ENCODE measurements at places on chromosomes 6 and 20.

GRCh38 chr6:111118826-111119225 is 31.5 kb downstream of the SLC16A10 start:
- DNase-seq, result no peak

GRCh38 chr6:6436946-6437345 is 116.5 kb upstream of the F13A1 start:
- no peak for DNase-seq

- no peak for DNase-seq
Measured at GRCh38 chr6:3755637-3756545, 4.4 kb upstream of the PXDC1 start.

DNA sequence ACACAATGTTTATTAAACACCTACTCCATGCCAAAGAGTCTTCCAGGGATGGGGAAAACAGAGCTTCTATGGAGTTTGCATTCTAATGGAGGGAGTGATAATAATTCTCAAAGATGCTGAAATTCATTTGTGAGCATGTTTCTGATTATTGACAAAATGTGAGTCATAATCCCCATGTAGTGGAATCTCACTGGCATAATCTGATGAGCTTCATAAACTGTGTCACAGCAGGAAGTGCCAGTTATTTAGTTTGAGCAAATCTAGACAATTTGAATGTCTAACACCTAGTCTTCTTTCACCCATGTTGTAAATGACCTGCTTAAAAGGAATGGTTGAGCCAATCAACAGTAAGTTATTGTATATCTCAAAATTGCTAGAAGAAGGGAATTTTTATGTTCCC is 95.1 kb downstream of the KCNQ5 start:
- no peak for DNase-seq

DNA sequence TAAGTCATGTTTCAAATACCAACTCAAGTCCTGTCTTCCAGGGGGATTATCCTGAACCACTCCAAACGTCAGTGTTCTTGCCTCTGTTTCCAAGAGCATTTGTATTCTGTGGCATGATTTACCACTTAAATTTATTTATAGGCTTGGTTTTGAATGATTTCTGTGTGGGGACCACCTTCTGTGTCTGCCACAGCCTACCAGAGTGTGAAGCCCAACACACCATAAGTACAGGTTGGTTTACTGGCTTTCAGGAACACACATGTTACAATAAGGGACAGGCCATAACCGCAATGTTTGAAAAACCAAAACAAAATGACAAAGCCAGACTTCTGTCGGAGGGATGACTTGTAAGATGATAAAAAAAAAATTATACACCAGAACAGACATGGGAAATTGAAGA is 56.5 kb upstream of the MAP3K7 start:
- no peak for DNase-seq

- DNase-seq, result no peak
Measured at GRCh38 chr6:130717657-130718056, 109.5 kb upstream of the SMLR1 start.

- DNase-seq, result no peak
Measured at GRCh38 chr6:46730921-46731461, 4.2 kb downstream of the PLA2G7 start.

DNA sequence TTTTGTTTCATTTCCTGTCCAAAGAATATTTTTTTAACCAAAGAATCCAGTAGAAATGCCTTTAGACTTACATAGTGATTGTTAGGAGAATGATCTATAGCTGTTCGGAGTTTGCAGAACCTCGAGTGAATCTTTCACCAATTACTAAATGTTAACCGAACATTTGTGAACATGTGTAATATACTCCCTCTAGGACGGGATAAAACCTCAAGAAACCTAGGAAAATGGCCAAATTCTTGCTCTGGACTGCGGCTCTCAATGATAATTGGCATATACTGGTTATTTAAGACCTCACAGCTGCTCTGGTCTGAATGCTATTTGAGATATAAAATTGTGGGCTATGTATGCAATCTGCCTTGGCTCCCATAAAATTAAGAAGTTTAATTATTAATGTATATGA is 137.1 kb downstream of the PACRG start:
- no peak for DNase-seq

- no peak for DNase-seq
Measured at GRCh38 chr20:16672299-16672698, 57.5 kb upstream of the SNRPB2 start.

GRCh38 chr6:170096803-170097504 is 193.9 kb downstream of the DLL1 start:
- DNase-seq, result no peak

DNA sequence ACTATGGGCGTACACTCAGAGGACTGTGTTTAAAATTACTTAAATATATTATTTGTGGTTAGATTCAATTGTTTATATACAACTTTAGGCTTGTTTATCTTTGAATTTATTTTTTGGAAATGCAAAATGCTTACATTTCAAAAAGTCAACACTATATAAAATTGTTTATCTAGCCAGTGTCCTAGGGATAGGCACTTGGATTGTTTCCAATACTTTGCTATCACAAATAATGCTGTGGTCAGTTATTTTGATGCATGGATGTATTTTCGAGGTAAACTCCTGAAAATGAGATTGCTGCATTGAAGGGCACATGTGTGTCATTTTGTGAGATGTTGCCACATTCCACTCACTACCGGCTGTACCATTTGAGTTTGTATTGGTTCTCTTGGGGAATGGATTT is 213.9 kb downstream of the SLC24A3 start:
- DNase-seq, result no peak

GRCh38 chr6:4603291-4603690 is 172.9 kb upstream of the CDYL start:
- peak; percentile 92 for DNase-seq

DNA sequence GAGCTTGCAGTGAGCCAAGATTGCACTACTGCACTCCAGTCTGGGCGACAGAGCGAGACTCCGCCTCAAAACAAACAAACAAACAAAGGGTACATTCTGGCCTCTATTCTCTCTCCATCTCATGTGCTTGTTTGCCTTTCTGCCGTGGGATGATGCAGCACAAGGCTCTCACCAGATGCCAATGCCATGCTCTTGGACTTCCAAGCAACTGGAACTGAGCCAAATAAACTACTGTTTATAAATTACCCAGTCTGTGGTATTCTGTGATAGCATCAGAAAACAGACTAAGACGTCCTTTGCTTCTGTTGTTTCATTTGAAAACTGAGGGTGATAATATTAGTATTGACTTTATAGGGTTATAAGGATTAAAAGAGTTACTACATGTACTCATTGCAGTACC is 3.6 kb upstream of the BRD2 start:
- DNase-seq, result no peak

- DNase-seq, result no peak
Measured at GRCh38 chr6:16124198-16125180, 4.4 kb upstream of the MYLIP start.

- no peak for DNase-seq
Measured at GRCh38 chr20:46328200-46328882, 20.0 kb upstream of the CDH22 start.

GRCh38 chr6:80439721-80440470 is 333.4 kb downstream of the BCKDHB start:
- DNase-seq, result no peak

DNA sequence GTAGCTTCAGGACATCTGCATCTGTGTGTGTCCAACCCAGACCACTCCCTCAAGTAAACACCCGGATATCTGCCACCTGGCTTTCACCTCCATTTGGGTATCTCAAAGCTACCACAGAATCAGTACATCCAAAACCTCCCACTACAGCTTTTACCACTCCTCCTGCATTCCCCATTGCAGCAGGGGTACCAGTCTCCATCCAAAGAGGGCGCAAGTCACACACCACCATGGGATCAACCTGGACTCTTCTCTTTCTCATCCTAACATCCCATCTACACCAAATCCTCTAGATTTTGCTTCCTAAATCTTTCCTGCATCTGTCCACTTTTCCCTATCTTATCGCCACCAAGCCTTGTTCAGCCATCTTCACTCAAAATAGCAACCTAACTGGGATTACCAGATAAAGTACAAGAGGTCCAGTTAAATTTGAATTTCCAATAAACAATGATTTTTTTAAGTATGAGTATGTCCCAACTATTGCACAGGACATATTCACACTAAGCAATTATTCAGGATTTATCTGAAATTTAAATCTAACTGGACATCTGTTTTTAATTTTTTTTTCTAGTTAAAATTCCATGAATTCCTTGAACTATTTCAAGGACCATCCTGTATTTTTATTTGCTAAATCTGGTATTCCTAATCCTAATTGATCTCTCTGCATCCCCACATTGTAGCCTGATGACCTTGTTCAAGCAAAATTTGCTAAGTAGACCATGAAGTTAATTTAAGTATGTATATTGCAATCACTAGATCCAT is 164.3 kb upstream of the MLN start:
- peak; percentile 2 for DNase-seq

GRCh38 chr6:122753688-122754056 is 25.8 kb upstream of the FABP7 start:
- DNase-seq, result no peak

GRCh38 chr20:44651684-44652423 is at the start of gene ADA:
Gene ADA (minus strand): TSS chr20:44651699. CDS start chr20:44651607, 92 bp downstream.
- DNase-seq, result peak; percentile 66

GRCh38 chr6:101396548-101397173 is 3.2 kb downstream of the GRIK2 start:
- DNase-seq, result peak; percentile 65

- no peak for DNase-seq
Measured at GRCh38 chr6:65569505-65569904, 137.5 kb downstream of the EYS start.

GRCh38 chr6:113630738-113631535 is 226.2 kb upstream of the MARCKS start:
- DNase-seq, result peak; percentile 94

DNA sequence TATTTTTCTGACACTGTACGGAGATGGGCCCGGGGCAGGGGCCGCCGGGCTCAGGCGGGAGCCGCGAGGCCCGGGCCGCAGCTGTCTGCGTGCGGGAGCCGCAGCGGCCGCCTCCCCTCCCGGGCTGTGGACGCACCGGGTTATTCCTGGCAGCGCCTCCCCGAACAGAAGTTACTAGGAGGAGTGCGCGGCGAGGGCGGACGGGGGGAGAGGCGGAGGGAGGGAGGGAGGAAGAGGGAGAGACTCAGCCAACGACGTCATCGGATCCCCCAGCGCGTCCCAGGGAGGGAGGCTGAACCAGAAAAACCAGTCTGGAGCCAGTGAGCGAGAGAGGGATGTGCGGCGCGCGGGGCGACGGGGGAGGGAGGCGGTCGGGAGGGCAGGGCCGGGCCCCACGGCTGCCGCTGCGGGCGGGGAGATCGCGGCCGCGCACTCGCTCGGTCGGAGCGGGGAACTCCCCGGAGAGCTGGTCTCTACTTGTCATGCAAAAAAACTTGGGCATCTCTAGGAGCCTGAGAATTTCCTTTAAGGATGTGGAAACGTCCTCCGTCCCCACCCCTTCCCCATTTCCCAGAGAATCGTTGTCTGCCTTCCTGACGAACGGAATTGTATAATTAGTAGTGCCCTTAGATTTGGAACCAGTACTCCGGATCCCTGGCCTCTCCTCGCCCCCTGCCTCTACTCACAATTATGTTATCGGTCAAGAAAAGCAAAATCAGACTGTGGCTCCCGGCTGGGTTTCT is 1.4 kb upstream of the HIVEP2 start:
- DNase-seq, result peak; percentile 99

DNA sequence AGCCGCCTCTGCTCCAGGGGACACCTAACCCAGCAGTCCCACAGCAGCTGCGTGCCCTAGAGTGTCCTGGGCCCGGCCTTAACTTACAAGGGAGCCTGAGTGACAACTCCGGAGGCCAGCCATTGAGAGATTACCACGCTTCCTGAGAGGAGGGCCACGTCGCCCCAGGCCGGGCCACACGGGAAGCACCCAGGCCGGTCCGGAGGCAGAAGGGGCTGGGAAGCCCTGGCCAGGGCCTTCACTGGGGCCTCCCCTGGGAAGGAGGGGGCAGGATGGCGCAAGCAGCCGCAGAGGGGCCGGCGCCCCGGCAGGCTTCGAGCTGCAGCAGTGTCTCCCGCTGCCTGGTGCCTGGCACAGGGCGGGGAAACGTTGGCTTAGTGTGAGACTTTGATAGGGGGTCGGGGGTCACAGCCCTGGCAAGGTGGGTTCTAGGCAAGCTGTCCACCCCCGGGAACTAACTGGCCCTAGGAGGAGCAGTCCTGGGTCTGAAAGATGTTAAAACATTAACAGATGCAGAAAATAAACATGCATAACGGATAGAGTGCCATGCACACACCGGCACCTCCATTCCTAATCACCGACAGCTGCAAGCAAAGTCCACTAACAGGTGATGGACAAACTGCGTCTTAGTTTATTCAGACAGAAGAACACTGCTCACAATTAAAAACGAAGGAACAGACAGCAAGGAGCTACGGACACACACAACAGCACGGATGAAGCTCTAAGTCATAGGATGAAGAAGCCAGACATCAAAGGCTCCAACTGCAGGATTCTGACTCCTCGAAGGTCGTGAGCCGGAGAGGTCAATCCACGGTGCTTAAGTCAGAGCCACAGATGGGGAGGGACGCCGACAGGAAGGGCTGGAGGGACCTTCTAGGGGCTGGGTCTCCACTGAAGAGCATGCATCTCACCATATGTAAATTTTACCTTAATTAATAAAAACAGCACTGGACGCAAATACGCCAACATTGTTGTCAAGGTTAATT is 17.4 kb downstream of the CHRNA4 start:
- DNase-seq, result no peak

- DNase-seq, result no peak
Measured at GRCh38 chr6:142907544-142907943, 37.4 kb downstream of the HIVEP2 start.

- no peak for DNase-seq
Measured at GRCh38 chr6:110468731-110469130, 7.7 kb downstream of the SLC22A16 start.

DNA sequence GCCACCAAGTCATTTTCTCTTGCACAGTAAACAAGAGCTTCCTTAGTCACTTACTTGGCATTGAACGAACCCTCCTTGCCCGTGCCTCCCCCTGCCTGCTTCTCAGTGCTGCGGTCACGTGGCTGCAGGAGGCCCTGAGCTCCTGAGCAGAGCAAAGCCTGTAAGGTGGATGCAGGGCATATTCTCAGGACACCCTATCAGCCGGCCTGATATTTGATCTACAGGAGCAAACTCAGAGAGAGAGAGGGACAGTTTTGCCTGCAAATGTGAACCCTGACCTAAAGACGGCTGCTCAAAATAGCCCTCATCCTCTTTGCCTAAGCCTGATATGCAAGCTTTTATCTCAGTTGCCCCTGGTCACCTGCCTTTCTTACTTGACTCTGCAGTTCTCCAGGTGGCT is 93.0 kb upstream of the POPDC3 start:
- DNase-seq, result no peak

GRCh38 chr20:49757597-49757996 is 43.9 kb upstream of the B4GALT5 start:
- DNase-seq, result no peak

GRCh38 chr6:111183702-111184517 is 96.6 kb downstream of the SLC16A10 start:
- DNase-seq, result no peak

- peak; percentile 66 for DNase-seq
Measured at GRCh38 chr6:48765352-48765961, 654.5 kb upstream of the PTCHD4 start.

Measured in mesenchymal stem cell (in vitro differentiated cells and primary cell).